ENCODE measurements at places on chromosomes 5 and 9. TPM values are rescaled to one million over a fixed set of nuclear protein-coding genes. Genes with fewer than 3 reads are reported as not detected.

DNA sequence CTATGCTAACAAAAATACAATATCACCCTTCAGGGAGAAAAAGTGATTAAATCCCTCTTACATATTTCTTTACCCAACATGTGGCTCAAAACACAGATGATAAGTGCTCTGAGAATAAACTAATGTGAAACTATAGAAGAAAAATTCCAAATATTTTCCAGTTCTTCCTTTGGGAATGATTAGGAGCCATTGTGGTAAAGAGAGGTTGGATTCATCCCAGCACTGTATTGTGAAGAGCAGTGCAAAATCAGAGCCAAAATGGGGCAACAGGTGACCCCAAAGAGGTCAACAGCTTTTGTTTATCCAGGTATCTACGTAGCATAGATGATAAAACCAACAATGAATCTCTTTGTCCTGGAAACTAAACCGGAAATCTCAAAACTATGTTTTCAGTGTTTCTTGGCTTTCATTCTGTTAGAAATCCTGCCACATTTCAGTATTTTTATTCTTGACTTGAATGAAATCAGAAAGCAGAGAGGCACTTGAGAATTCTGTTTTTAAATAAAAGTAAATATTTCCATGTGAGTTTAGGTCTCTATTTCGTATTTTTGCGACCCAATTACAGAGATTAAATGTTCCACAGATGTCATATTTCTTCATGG lies 120.4 kb upstream of the FST start:
- no peak for DNase-seq

GRCh38 chr5:116487045-116487444 lies 87.6 kb downstream of the SEMA6A start:
- DNase-seq = no peak

GRCh38 chr5:14039576-14039975 lies 95.1 kb upstream of the DNAH5 start:
- DNase-seq = no peak

GRCh38 chr9:137379761-137380161 lies 43.2 kb downstream of the EXD3 start:
- DNase-seq = no peak

- DNase-seq = no peak
Measured at GRCh38 chr5:1511651-1512540, 11.9 kb downstream of the LPCAT1 start.

DNA sequence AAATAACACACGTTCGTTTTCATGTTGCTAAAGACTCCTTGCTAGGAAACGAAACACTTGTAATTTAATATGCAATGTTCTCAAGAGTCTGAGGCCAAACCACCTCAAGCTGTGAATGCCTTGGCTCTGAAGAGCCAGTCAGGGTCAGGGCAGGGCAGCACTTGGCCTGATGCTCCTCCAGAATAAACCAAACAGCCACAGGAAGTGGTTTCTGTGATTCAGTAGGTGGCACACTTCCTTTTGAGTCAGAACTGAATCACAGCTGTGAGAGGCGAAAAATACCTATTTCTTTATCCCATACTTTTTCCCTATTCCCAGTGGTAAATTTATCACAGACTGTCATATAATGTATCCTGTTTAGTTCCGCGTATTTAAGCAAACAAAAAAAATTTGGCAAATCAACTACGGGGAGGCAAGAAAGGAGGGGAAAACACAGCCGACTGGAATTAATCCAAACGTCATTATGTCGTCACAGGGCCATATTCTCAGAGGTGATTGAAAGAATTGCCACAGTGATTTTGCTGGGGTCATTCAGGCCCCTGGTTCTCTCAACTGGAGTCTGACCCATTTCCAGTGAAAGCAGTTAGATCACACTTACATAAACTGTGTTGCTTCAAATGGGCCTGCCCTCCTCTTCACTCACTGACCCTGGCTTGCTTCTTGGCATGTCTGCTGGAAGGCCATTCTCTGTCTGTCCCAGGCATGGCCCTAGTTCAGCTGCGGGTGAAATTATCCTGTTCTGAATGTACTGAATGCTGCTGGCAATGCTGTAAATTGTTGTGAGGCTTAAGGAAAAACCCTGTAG lies 71.2 kb downstream of the ARRDC3 start:
- DNase-seq = peak; percentile 96

DNA sequence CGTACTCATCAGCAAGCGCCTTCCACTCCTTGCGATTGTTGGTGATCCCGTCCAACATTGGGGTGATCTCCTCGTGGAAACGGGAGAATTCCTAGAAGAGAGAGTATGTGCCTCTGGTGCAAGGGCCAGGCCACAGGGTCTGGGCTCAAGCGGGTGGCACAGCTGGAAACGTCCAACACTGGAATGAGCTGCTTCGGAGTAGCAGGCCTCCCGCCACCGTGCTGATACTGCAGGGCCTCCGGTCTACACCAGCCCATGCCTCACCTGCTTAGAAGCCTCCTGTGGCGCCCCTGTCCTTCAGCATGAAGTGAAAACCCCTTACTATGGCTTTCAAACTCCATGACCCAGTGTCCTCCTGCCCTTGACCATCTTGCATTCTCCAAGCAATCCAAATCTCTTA lies 81.4 kb downstream of the PDE6A start:
- DNase-seq = no peak

- no peak for DNase-seq
Measured at GRCh38 chr5:137688210-137688840, 47.6 kb downstream of the KLHL3 start.

GRCh38 chr9:114053246-114054005 lies 24.7 kb downstream of the AMBP start:
- no peak for DNase-seq

- no peak for DNase-seq
Measured at GRCh38 chr9:95937131-95937530, 61.6 kb downstream of the ERCC6L2 start.

GRCh38 chr5:180669661-180670060 lies 20.3 kb upstream of the FLT4 start:
- DNase-seq = no peak

- DNase-seq = peak; percentile 2
Measured at GRCh38 chr5:106610041-106610440, 1060.7 kb downstream of the EFNA5 start.

- DNase-seq = no peak
Measured at GRCh38 chr5:83145241-83145640, 67.9 kb downstream of the XRCC4 start.

DNA sequence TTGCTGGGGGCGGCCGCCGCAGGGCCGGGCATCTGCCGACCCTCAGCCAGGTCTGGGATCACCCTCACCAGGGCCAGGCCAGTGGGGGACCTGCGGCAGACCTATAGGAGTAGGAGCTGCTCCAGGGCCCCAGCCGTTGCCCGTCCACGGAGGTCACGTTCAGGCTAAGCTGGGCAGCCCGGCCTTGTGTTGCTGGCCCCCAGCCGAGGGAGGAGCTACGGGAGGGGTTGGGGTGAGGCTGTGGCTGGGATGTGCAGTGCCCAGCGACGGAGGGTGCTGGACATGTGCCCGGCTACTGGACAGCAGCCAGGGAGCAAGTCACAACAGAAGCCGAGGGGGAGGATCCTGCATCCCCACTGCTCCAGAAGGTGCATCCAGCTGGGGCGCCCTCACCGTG lies 39.6 kb upstream of the SLC6A19 start:
- no peak for DNase-seq

DNA sequence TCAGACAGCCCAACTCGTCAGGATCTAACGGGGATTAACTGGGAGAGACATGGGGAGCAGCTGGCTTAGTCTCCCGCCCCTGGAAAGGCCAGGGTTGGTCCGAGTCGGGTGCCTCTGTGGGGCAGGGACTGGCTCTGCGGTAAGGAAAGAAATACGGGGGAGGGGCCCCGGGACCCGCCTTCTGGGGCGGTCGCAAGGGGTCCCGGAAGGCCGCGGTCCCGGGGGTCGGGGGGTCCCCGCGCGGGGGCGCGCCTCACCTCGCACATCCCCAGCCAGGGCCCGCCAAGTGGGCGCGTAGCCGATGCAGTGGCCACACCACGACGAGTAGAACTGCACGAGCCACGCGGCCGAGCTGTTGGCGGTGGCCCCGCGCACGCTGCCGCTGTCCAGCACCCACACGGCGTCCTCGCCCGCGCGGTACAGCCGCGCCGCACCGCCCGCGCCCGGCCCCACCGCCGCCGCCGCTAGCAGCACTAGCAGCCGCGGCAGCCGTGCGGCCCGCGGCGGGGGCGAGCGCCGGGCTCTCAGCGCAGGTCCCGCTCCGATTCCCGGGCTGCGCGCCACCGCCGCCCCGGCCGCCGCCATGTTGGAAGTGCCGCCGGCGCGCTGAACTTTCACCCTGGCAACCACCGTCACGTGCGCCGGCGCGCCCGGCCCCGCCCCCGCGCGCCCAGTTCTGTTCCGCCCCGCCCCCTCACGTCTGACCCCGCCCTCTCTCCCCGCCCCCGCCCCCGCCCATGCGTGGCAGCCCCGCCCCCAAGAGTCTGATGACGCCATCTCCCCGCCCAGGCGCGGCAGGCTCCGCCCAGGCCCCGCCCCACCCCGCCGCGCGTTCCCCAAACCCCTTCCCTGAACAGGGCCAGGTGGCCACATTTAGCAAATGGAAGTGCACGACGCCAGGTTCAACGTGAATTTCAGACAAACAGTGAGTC lies at the start of gene QSOX2:
Gene QSOX2 (minus strand): TSS at position 594 of the 932 bp plus-strand sequence. CDS start 9 bp downstream, at position 585.
- DNase-seq = no peak

DNA sequence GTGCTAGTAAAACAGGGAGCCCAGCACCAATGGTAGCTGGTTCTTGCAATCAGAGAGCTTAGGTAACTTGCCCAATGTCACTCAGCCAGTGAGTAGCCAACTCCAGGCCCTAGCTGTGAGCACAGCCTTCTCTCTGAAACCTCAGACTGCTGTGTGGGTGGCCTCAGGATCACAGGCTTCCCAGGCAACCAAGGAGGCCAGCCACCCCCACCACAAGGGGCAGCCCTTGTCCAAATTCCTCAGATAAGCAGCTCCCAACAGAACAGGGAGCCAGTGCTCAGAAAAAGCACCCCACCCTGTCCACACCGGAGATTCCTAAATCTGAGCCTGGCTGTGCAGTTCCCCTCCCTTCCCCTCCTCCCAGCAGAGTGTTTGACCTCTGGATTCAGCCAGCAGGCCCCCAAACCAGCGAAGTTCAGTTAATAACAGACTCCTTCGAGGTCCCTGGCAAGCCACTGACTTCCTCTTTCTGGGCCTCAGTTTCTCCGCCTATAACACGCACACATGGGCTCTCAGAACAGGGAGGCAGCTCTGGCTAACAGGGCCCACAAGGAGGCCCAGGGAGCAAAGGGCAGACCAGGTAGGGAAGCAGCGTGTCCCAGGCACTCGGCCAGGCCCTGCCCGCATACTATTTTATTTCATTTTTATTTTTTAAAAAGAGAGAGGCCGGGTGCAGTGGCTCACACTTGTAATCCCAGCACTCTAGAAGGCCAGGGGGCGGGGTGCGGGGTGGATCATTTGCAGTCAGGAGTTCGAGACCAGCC lies 2.7 kb downstream of the EEIG1 start:
- DNase-seq = no peak

DNA sequence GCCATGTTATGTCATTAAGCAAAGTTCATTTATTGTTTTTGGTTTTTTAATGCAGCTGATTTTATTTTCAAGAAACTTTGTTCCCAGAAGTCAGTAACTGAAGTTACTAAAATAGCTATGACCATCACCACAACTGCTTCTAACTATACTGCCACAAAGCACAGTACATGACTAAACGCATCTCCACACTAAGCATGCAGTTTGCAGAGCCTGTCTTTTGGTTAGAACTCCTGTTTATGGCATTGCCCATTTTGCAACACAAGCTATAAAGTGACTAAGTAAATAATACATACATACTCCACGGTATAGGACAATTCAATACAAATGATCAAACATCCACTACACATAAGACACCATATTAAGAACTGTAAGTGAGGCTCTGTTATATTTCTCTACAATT lies 109.7 kb downstream of the MLLT3 start:
- no peak for DNase-seq

DNA sequence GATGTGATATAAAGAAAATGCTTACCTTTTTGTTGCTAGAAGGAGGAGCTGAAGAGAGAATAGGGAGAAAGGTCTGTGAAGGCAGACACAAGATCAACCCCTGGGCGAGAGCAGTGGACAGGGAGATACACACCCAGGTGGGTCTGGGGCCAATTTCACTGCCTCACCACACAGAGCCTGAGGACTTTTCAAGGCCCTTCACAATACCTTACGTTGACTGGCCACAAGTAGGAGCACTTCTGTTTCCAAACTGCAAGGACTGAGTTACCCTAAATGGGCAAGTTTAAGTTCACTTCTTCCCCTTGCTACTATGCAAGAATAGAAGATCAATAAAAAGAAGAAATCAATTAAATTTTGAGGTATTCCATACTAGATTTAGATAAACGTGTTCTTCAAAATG lies 174.5 kb upstream of the SLC12A2 start:
- DNase-seq = no peak

GRCh38 chr9:89095761-89096528 lies 82.7 kb downstream of the SHC3 start:
- no peak for DNase-seq

- DNase-seq = no peak
Measured at GRCh38 chr5:141528291-141528984, 39.6 kb downstream of the PCDHGC5 start.

DNA sequence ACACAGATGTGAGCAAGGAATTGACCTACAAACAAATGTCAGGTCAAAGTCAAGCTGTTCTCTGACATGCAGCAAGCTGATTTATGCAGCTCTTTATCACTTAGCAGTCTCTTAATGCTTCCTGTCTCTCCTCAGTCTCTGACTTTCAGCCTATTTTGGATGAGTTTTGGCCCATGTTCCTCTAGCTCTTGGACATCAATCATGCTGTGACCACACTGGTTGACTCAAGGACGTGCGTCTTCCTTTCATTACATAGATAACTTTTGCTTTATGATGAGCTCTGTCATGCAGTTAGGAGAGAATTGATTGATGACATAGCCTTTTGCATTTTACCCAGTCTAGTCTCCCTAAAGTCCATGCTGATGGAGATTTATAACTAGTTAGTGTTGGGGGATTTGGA lies 9.4 kb upstream of the REEP5 start:
- DNase-seq = no peak

- DNase-seq = no peak
Measured at GRCh38 chr5:5309645-5310044, 112.8 kb upstream of the ICE1 start.

- no peak for DNase-seq
Measured at GRCh38 chr9:81335879-81336421, 353.4 kb downstream of the TLE1 start.

DNA sequence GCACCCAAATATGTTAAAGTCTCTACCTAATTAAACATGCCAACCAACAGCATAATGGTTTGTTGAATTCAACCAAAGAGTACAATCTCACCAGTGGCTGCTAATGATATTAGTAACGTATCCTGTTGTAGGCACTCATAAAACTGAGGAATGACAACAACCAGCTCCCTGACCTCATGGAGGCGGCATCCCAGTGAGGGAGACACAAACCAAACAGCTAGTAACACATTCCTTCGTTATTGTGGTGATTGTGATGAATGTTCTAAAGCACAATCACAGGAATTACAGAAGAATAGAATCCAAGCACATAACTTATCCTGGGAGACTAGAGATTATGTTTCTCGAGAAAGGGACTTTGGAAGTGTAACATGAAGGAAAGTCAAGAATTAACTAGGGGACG lies 224.6 kb downstream of the CTNND2 start:
- no peak for DNase-seq

- DNase-seq = no peak
Measured at GRCh38 chr9:4519604-4520003, 29.3 kb downstream of the SLC1A1 start.

HSD17B3 gene
- total RNA-seq = not detected

PCDHA6 gene
- total RNA-seq = 0.27 TPM

DND1 gene
- 0.34 TPM for total RNA-seq

CBY3 gene
- not detected for total RNA-seq

FCN2 gene
- not detected for total RNA-seq

LCN1 gene
- total RNA-seq = not detected

EQTN gene
- not detected for total RNA-seq

LAMC3 gene
- 7.5 TPM for total RNA-seq

GM2A gene
- total RNA-seq = 24.6 TPM

PTGS1 gene
- total RNA-seq = 0.07 TPM

CARTPT gene
- total RNA-seq = not detected

ISL1 gene
- 0.17 TPM for total RNA-seq
